HTR-8/SVneo (cell line): ENCODE measurements at places on chromosomes 5 and 9.

GRCh38 chr9:135888766-135889394 lies 18.5 kb downstream of the CAMSAP1 start:
- DNase-seq: no peak

DNA sequence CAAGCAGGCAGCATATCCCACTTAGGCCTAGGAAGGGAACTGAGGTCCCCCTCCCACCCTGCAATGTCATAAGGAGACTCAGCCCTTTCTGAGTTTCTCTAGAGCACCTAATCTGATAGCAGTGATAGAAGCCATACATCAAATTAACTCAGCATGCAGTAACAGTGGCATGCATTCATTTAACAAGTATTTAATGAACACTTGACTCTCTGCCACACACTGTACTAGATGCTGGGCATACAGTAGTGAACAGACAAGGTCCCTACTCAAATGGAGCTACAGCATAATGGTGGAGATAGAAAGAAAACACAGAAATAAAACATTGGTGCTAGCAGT lies 58.6 kb downstream of the SLC22A5 start:
- no peak for DNase-seq

GRCh38 chr9:22131817-22132216 lies 122.7 kb upstream of the CDKN2B start:
- DNase-seq: no peak

- DNase-seq: no peak
These were observed 105.7 kb upstream of the NUDT12 start for GRCh38 chr5:103668281-103668680.

GRCh38 chr5:143557061-143557818 lies 153.8 kb upstream of the NR3C1 start:
- DNase-seq: peak; percentile 20

DNA sequence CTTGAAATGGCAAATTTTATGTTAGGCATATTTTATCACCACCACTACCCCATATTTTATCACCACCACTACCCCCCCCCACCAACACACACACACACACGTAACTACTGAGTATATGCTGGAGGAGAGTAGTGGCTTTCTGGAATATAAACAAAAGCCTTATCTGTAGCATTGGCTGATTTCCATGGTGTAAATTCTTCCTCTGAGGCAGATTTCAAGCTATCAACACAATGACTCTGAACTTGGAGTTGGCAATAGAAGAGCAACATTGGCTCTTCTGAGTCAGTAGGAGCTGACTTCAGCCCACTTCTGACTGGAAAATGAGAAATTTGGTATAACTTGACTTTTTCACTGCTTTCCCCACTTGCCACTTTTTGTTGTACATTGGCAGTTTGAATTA lies 143.0 kb downstream of the CAVIN4 start:
- DNase-seq: no peak

DNA sequence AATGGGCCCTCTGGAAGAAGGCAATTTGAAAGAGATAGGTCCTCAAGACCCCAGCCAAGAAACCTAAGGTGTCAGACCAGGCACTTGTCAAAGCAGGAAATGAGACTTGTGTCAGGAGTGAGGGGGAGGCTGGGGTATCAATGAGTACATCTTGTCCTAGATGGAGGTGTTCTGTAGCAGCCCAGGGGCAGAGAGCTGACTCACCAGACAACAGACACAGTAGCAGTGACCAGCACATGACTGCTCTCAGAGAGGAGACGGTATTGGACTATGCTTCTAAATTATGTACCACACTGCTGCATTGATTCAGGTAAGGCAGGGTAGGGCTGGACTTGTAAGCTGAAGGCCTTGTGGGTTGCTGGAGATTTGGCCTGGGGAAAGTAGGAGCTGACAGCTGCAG lies 551.2 kb upstream of the KLF4 start:
- DNase-seq: peak; percentile 10

GRCh38 chr9:86639287-86639686 lies 285.1 kb upstream of the TUT7 start:
- no peak for DNase-seq

- no peak for DNase-seq
These were observed 57.6 kb upstream of the GRAMD2B start for GRCh38 chr5:126365446-126366198.

GRCh38 chr9:125433461-125434011 lies 171.9 kb downstream of the GAPVD1 start:
- DNase-seq: no peak

DNA sequence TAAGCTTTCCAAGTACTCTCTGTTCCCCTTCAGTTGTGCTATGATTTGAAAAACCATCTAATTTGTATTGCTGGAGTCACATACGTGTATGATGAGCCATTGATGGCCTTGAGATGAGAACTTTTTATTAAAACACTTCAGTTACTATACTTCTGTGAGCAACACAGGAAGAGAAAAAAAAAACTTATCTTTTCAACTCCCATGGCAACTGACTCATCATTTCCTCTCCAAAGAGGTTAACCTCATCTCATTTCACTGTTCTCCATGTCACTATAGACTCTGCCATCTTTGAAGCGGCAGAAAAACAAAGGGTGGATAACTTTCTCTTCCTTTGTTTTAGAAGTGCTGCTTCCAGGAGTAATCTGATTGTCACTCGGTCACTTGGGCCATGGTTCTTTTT lies 104.3 kb upstream of the PCSK1 start:
- peak; percentile 48 for DNase-seq
